ENCODE measurements at places on chromosomes 1 and 21.
A peak's percentile ranks its signal among the peaks of the same experiment; 100 is the strongest.

DNA sequence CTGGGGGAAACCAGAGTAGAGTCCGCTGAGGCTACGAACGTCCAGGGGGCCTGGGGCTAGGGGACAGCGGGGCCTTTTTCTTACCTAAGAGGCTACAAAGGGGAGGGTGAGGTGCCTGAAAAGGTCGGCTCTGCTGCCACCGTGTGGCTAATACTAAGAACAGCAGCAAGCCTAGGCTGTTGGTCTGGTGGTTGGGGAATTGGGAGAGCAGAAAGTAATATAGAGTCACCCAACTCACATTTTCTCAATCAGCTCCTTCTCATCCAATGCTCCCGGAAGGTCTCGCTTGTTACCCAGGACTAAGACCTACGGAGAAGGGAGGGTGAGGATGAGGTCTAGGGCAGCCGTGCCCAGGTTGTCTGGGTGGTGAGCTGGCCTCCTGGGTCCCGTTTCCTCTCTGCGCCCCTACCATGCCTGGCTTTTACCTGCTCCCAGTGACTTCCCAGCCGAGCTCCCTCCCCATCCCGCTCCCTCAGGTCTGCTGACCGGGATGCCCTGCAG is 9.3 kb downstream of the ARL8A start:
- DNase-seq: peak; percentile 30

- no peak for DNase-seq
Measured at GRCh38 chr1:190663962-190664361, 186.3 kb upstream of the BRINP3 start.

- no peak for DNase-seq
Measured at GRCh38 chr21:34176448-34176847, 103.1 kb downstream of the MRPS6 start.

DNA sequence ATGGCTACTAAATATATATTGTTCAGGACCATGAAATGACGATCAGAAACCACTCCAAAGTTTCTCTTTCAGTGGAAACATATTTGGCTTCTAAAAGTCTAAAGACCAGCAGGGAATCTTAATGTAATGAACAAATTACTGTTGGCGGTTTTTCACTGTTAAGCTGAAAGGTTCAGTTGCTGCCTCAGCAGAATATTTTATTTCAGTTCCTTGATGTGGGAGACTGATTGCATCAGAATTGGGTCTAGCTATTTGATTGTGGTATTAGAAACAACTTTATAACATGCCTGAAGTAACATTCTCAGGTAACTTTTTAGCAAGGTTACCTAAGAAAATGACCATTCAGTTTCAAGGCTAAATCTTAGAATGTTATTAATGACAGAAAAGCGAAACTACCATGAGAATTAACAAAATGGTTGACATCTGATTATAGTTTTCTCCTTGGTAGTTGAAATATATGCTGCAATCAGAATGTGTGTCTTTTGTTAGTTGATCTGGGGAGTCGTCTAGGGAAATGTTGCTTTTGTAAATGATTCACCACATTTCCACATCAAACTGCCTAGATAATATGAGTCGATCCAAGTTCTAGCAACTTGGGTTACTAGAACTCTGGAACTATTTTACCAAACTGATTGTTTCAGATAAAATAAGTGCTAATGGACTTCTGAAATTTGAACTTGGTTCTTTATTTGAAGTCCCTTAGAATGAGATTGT is 200.4 kb downstream of the HMCN1 start:
- no peak for DNase-seq

DNA sequence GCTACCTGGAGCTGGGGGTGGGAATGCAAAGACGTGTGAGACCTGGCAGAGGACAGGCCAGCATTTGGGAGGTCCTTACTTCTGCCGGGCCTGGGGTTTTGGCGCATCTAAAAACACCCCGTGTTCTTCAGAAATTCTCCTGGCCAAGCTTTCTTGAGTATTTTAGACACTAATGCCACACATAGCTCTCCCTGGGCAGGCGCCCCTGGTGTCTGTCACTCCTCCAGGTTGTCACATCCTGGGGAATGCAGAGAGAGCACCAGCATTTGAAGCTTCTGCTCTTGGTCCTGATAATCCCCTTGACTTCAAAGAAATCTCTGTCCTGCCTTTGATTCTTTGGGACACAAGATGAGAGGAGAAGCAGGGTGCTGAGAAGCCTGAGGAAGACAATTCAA is 6.0 kb downstream of the CAPN9 start:
- DNase-seq: no peak

GRCh38 chr21:27812279-27812678 is 845.4 kb upstream of the ADAMTS5 start:
- no peak for DNase-seq

GRCh38 chr1:181768211-181768929 is 285.1 kb downstream of the CACNA1E start:
- no peak for DNase-seq

DNA sequence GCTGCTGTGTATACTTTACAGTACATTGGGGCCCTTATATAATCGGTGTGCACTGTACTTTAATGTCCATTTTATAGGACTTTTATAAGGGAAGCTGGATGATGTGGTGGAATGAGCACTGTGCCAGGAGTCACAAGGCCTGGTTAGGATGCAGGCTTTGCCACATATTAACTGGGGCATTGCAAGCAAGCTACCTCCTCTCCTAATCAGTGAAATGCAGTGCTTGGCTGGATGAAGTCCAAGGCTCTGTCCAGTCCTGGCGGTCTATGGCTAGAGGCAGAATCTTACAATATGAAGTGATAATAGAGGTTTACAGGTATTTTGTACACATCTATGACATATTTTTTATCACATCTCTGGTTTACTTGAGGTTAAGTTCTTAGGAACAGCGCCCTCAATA is 1.7 kb upstream of the PKP1 start:
- DNase-seq: no peak

- peak; percentile 93 for DNase-seq
Measured at GRCh38 chr21:29342363-29342957, 43.7 kb downstream of the BACH1 start.

- no peak for DNase-seq
Measured at GRCh38 chr1:14659913-14660312, 61.4 kb downstream of the KAZN start.

DNA sequence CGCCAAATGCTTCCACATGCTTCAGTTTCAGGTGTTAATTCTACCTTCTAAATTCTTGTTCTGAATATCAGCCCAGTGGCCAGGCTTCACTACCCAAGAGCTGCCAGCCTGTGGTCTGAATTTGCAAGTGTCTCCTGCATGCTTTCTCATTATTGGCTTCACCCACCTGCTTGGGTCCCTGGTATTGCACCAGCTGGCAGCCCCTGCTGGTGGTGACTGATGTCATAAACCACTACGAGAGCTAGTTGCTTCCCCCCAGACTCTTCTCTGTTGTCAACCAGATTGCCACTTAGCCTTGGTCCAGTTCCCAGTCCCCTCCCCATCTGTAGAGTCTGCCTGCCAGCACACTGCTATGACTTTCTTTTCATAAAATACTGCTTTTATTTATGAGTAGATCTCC is 197.7 kb upstream of the DUSP10 start:
- DNase-seq: no peak

GRCh38 chr1:171280599-171280998 is 32.3 kb downstream of the FMO1 start:
- DNase-seq: no peak

DNA sequence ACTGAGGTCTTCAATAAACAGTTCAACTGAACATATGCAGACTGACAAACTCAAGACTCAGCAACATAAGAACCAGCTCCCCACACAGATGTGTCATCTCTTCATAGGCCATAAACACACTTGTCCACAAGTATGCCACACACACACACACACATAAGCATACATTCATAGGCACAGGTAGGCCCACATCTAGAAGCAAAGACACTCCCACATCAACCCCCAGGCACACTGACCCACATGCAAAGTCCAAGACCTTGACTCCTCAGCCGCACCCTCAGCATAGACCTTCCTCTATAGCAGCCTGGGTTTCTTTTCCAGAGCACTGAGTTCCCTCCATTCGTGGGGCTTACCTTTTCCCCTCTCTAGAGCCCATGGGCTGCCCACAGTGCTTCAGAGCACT is 1.4 kb downstream of the LAD1 start:
- no peak for DNase-seq

DNA sequence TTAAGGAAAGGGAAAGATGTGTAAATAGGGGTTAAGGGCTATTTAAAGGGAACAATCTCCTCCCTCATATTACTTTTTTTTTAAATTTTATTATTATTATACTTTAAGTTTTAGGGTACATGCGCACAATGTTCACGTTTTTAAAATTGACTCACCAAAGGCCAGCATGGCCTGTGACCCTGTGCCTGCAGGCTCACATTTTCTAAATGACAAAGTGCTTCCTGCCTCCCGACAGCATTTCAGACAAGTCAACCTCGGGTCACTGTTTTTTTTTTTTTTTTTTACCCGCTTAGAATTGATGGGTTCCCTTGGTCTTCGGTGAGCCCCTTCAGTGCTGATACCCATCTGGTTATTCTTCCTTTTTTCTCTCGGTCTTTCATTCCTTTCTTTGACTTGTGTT is 70.4 kb upstream of the SCAF4 start:
- DNase-seq: no peak

GRCh38 chr21:39007985-39008384 is 175.3 kb downstream of the PSMG1 start:
- no peak for DNase-seq

- no peak for DNase-seq
Measured at GRCh38 chr1:29519108-29519787, 282.9 kb downstream of the PTPRU start.

- no peak for DNase-seq
Measured at GRCh38 chr1:99645203-99645602, 710 bp upstream of the PALMD start.

- no peak for DNase-seq
Measured at GRCh38 chr1:109935451-109935900, 24.8 kb downstream of the CSF1 start.

- DNase-seq: no peak
Measured at GRCh38 chr1:189939967-189940366, 537.7 kb downstream of the BRINP3 start.

- DNase-seq: no peak
Measured at GRCh38 chr1:172466795-172467407, 23.0 kb upstream of the PIGC start.

GRCh38 chr1:201137579-201138310 is 10.8 kb upstream of the ASCL5 start:
- DNase-seq: peak; percentile 46

- DNase-seq: no peak
Measured at GRCh38 chr1:7111853-7112252, 326.6 kb downstream of the CAMTA1 start.

DNA sequence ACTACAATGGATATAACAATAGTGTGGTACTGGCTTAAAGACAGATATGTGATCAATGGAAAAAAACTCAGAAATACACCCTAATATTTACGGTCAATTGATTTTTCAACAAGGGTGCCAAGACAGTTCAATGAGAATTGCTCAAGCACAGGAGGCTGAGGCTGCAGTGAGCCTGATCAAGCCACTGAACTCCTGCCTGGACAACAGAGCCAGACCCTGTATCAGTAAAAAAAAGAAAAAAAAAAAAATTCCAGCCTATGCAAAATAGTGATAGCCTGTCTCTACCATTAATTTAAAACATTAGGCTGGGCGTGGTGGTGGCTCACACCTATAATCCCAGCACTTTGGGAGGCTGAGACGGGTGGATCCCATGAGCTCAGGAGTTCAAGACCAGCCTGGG is 70.0 kb downstream of the SLC27A3 start:
- no peak for DNase-seq

DNA sequence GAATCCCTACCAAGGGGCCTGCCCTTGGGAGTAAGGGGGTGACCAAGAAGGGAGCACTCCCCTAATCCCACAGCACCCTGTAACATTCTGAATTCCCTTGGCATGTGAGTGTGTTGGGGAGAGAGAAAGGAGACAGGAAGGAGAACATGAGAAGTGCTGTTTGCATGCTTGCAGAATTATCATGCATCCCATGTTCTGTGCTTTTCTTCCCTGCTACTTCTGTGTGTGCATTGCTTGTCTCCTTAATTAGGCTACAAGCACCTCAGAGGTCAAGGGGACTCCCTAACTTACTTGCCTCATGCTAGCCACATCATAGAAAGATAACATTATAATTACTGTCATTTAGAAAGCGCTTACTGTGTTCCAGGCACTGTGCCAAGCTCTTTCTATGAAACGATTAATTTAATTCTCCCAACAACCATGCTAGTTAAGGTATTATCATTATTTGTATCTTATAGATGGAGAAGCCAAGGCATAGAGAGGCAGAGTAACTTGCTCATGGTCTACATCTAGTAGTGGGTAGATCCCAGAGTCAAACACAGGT is 11.1 kb downstream of the NOS1AP start:
- DNase-seq: no peak

GRCh38 chr1:89721351-89721750 is 88.4 kb downstream of the LRRC8C start:
- DNase-seq: no peak

DNA sequence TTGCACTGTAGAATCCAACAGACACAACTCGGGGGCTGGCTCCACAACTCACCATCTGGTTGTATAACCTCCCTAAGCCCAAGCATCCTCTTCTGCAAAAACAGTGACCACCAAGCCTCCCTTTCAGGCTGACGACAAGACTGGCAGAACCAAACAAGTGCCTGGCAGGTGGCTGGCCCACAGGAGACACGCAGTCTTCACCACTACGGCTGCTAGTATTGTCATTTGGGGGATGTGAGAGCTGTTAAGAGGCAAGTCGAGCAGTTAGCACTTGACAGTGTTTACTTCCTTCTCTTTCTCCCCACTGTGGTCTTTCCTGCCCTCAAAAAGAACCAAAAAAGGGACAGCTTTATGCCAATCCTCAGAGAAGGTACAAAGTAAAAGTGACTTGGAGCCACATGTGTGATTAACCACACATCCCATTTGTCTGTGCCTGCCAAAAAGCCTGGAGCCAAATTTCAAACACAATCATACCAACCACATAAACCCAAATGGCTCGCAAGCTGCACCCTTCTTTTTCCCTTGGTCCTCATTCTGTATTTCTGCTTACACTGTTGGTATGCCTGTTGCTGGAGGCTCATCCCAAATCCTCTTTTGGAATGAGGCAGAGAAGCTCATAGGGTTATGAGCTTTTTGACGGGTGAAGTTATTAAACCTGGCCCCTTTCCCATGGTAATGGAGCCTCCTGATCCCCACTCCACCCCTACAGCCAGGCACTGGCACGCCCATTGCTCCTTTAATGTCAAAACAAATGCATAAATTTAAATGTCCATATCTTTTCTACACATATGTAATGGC is 94.1 kb downstream of the TGFBR3 start:
- DNase-seq: no peak

- DNase-seq: no peak
Measured at GRCh38 chr1:61477301-61477700, 247.6 kb downstream of the TM2D1 start.

DNA sequence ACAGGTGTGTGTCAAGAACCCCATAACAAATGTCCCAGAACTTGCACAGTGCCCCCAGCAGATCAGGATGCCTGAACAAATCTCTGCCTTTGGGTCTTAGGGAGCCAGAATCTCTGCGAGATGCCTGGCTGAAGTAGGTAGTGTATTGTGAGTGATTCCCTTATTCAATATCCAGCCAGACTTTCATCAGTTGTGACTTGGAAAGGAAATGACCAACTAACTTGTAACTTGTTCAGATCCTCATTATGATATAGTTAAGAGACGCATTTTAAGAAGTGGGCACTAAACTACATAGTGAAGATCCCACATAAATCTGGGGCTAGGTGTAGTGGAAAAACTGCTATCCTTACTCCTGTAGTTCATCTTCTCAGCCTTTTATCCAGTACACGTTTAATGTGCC is 11.8 kb downstream of the OLIG2 start:
- DNase-seq: no peak

- DNase-seq: no peak
Measured at GRCh38 chr1:202376247-202376646, 27.7 kb downstream of the PPP1R12B start.
